GM23338 (cell line): ENCODE measurements at places on chromosomes 11 and 22.

DNA sequence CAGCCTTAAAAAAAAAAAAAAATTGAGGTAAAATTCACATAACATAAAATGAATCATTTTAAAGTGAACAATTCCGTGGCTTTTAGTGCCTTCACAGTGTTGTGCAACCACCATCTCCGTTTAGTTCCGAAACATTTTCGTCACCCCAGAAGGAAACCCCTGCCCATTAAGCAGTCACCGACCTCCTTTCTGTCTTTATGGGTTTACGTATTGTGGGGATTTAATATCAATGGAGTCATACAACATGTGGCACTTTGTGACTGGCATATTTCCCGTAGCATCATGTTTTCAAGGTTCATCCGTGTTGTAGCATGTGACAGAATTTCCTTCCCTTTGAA is 65.5 kb downstream of the BCR start:
- DNase-seq: no peak
- peaks cover 83% of the 10 kb centered on the region for H3K4me1 ChIP-seq
- H3K27ac ChIP-seq: peak overlapping the region; percentile 81; the same call in 1 of the 2 replicates
- H3K27me3 ChIP-seq: no peaks in the 10 kb centered on the region

- H3K4me3 ChIP-seq: no peak overlapping the region
- no peaks in the 10 kb centered on the region for H3K36me3 ChIP-seq
- H3K27me3 ChIP-seq: no peaks in the 10 kb centered on the region
- no peaks in the 10 kb centered on the region for H3K4me1 ChIP-seq
- H3K27ac ChIP-seq: no peak overlapping the region
- DNase-seq: peak; percentile 62
Observed at GRCh38 chr11:2526808-2527381, 82.1 kb downstream of the KCNQ1 start.

DNA sequence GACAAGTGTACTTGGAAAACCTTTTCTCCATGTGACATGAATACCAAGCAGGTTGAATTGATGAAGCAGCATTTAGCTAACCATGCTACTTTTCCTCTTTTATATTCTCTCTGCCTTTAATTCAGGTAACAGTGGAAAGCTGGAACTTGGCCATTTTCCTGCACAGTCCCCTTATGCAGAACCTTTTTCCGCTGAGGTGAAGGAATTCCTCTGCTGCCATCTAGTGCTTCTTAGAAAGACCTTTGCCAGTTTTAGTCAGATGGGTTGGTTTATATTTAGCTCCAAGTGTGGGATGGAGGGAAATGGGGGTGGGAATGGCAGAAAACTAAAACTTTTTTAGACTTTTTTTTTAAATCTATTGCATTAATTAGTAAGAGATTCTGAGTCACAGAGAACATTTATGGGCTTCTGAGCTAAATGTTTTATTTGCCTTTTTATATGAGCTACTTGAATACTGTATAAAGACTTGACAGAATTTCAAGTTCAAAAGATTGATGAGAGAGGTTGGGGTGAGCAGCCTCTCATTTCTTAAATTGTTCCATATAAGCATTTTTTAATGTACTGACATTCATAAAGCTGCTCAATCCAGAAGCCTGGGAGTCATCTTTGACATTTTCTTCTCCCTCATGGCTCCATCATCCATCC is 153.9 kb upstream of the ZC3H12C start:
- no peak overlapping the region for H3K27ac ChIP-seq
- no peaks in the 10 kb centered on the region for H3K4me1 ChIP-seq
- no peak overlapping the region for H3K4me3 ChIP-seq
- DNase-seq: peak; percentile 80
- H3K27me3 ChIP-seq: no peaks in the 10 kb centered on the region

- no peak overlapping the region for H3K4me3 ChIP-seq
- H3K27ac ChIP-seq: no peak overlapping the region
- no peaks in the 10 kb centered on the region for H3K36me3 ChIP-seq
Observed at GRCh38 chr11:122354025-122354697, 238.1 kb upstream of the BLID start.

- no peak overlapping the region for H3K27ac ChIP-seq
- DNase-seq: no peak
- no peaks in the 10 kb centered on the region for H3K4me1 ChIP-seq
- peaks cover 35% of the 10 kb centered on the region for H3K36me3 ChIP-seq
Observed at GRCh38 chr11:70424765-70425344, 26.5 kb downstream of the CTTN start.

GRCh38 chr11:110858547-110858921 is 146.3 kb upstream of the ARHGAP20 start:
- 0 out of 2 replicates have a peak, but pooled peaks cover 5% of the 10 kb centered on the region for H3K4me1 ChIP-seq
- H3K36me3 ChIP-seq: no peaks in the 10 kb centered on the region
- H3K27ac ChIP-seq: no peak overlapping the region
- DNase-seq: no peak

GRCh38 chr11:94132152-94132558 is 3.5 kb downstream of the PANX1 start:
- H3K27me3 ChIP-seq: no peaks in the 10 kb centered on the region
- no peak for DNase-seq
- peak overlapping the region; percentile 91; the same call in 1 of the 2 replicates for H3K4me3 ChIP-seq
- H3K27ac ChIP-seq: no peak overlapping the region
- H3K36me3 ChIP-seq: 0 out of 2 replicates have a peak, but pooled peaks cover 7% of the 10 kb centered on the region
- peaks cover 70% of the 10 kb centered on the region for H3K4me1 ChIP-seq

DNA sequence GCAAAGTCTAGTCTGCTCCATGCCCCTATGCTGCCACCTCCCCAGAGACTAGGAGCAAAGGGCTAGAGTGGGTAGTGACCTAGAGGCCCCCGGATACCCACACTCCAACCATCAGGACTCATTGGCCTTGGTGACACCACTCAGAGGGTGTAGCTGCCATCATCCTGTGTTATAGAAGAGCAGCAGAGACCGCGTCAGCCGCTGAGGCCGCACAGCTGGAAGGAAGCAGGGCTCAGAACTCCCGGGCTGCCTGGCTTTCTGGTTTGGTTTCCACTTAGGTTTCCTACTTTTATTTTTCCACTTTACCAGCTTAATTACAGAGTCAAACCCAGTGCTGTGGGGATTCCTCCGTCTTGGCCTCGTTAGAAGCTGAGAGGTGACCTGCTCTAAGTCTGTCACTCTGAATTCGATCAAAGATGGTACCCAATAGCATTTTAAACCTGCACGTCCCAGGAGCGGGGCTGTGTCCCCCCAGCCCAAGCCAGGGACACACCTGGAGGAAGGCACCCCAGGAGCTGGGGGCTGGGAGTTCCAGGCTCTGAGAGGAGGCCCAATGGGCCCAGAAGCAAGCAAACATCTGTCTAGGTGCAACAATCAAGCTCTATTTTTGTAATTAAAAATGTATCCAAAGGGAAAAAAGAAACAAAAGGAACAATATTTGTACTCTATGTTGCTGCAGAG is 2.1 kb upstream of the CDKN1C start:
- H3K27me3 ChIP-seq: peaks cover 49% of the 10 kb centered on the region
- H3K27ac ChIP-seq: no peak overlapping the region
- peaks cover 36% of the 10 kb centered on the region for H3K4me1 ChIP-seq
- no peak for DNase-seq
- no peaks in the 10 kb centered on the region for H3K36me3 ChIP-seq

GRCh38 chr11:66637557-66638176 is 836 bp upstream of the RBM4 start:
- H3K4me1 ChIP-seq: peaks cover 34% of the 10 kb centered on the region
- H3K27ac ChIP-seq: peak overlapping the region; percentile 90
- peaks cover 38% of the 10 kb centered on the region for H3K36me3 ChIP-seq
- peak overlapping the region; percentile 43 for H3K4me3 ChIP-seq
- peak; percentile 26 for DNase-seq

DNA sequence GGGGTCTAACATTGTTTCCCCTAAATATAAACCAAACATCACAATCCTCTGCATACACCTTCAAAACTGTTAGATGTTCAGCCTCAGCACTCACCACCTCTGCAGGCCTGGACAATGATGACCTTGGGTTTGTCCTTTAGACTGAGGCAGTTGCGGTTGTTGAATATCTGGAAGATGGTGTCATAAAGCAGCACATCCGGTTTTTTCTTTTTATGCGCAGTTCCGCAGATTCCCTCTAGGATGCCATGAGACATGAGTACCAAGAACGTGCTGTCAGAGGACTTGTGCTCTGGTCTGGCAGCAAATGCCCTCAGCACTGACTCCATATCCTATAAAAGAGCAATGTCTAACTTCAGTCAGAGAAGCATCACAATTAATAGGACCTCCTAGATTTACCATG is 22.8 kb downstream of the CASP5 start:
- no peak overlapping the region for H3K4me3 ChIP-seq
- H3K4me1 ChIP-seq: no peaks in the 10 kb centered on the region
- H3K27ac ChIP-seq: no peak overlapping the region
- H3K27me3 ChIP-seq: no peaks in the 10 kb centered on the region

- no peaks in the 10 kb centered on the region for H3K36me3 ChIP-seq
- peak; percentile 91 for DNase-seq
- no peaks in the 10 kb centered on the region for H3K4me1 ChIP-seq
- H3K27ac ChIP-seq: no peak overlapping the region
- H3K27me3 ChIP-seq: 0 out of 2 replicates have a peak, but pooled peaks cover 11% of the 10 kb centered on the region
- no peak overlapping the region; the same call in 1 of the 2 replicates for H3K4me3 ChIP-seq
Observed at GRCh38 chr22:39545386-39546365, 13.1 kb upstream of the RPS19BP1 start.

DNA sequence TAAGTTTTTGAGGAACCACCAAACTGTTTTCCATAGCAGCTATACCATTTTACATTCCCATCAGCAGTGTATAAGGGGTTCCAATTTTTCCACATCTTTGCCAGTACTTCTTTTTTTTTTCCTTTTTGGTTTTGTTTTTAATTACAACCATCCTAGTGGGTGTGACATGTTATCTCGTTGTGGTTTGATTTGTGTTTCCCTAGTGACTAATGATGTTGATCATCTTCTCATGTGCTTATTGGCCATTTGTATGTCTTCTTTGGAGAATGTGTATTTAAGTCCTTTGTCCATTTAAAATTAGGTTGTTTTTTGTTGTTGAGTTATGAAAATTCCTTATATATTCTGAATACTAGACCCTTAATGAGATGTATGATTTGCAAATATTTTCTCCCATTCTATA is 59.3 kb downstream of the STIM1 start:
- H3K4me1 ChIP-seq: no peaks in the 10 kb centered on the region
- H3K27ac ChIP-seq: no peak overlapping the region
- DNase-seq: no peak
- H3K4me3 ChIP-seq: no peak overlapping the region

DNA sequence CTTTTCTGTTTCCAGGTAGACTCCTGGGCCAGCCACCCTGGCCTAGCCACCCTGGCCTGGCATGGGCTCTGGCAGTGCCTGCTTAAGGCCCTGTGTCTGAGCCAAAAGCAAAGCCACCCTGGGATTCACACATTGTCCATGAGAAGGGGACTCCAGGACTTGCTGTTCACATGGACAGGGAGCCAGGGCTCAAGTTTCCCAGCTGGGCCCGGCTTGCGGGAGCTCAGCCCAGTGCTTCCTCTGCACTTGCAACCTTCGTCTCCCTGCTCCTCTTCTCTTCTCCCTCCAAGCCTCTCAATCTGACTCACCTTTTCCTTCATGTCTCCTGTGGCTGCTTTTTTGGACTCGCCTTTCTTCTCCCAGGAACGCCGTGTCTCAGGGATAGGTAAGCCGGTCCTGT is 130.3 kb downstream of the MICAL2 start:
- H3K27me3 ChIP-seq: no peaks in the 10 kb centered on the region
- no peak overlapping the region for H3K27ac ChIP-seq
- DNase-seq: no peak
- H3K4me1 ChIP-seq: no peaks in the 10 kb centered on the region; the same call in 1 of the 2 replicates

- no peaks in the 10 kb centered on the region for H3K36me3 ChIP-seq
- no peak for DNase-seq
- no peaks in the 10 kb centered on the region for H3K4me1 ChIP-seq
- H3K4me3 ChIP-seq: no peak overlapping the region
Observed at GRCh38 chr22:46934746-46935491, 172.5 kb downstream of the TBC1D22A start.
